ENCODE measurements at places on chromosomes 4 and X.

- DNase-seq = no peak
- H3K4me3 ChIP-seq = no peak overlapping the region
- H3K36me3 ChIP-seq = no peaks in the 10 kb centered on the region
Measured at GRCh38 chrX:155747520-155747919, 133.6 kb upstream of the VAMP7 start.

GRCh38 chr4:5168891-5169290 lies 117.6 kb downstream of the STK32B start:
- no peaks in the 10 kb centered on the region for H3K27me3 ChIP-seq
- H3K4me1 ChIP-seq = no peaks in the 10 kb centered on the region
- no peak overlapping the region for H3K4me3 ChIP-seq
- no peak overlapping the region for H3K27ac ChIP-seq

GRCh38 chrX:19673375-19674040 lies 158.2 kb upstream of the MAP3K15 start:
- H3K27ac ChIP-seq = peak overlapping the region; percentile 83
- H3K27me3 ChIP-seq = no peaks in the 10 kb centered on the region
- H3K4me1 ChIP-seq = peaks cover 50% of the 10 kb centered on the region
- peak; percentile 83 for DNase-seq

DNA sequence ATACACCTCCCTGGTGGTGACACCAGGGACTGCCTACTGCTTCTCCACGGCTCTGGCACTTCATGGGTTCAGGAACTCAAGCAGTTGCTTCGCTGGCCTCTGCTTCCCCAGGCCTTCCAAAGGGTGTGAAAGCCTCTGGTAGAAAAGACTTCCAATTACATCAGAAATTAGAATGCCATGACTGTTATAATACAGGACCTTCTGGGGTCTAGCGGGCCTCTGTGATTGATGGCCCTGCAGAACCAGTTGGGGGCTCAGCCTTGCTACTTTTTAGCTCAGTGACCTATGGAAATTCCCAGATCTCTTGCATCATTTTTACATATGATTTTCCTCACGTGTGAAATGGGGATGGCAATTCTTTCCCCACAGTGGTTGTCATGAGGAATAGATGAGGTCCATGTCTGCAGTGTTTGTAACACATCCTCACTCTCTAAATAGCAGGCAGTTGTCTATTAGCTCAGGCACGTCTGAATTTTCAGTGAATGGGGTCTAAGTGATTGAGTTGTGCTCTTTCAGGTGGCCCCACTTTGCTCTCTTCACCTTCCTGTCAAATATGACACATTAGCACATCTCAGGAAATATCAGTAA lies 198.3 kb downstream of the STIM2 start:
- no peaks in the 10 kb centered on the region for H3K27me3 ChIP-seq
- H3K4me3 ChIP-seq = no peak overlapping the region
- no peaks in the 10 kb centered on the region for H3K4me1 ChIP-seq
- H3K36me3 ChIP-seq = no peaks in the 10 kb centered on the region
- no peak for DNase-seq
- no peak overlapping the region for H3K27ac ChIP-seq

DNA sequence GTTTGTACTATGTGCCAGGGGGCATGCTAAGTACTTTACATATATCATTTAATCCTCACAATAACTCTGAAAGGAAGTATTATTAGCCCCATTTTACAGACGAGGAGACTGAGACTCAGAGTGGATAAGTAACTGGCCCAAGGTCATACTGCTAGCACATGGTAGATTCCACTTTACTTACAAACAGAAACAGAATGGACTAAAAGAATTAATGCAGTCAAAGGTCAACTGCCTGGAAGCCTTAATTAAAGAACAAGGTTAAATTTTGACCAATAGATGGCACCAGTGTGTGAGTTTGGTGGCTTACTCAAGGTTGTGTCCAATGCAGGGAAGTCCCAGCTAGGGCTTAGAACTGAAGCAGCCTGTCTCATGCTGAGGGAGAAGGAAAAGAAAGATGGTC lies 4.7 kb downstream of the RIPPLY1 start:
- H3K4me1 ChIP-seq = peaks cover 15% of the 10 kb centered on the region
- no peaks in the 10 kb centered on the region for H3K36me3 ChIP-seq

DNA sequence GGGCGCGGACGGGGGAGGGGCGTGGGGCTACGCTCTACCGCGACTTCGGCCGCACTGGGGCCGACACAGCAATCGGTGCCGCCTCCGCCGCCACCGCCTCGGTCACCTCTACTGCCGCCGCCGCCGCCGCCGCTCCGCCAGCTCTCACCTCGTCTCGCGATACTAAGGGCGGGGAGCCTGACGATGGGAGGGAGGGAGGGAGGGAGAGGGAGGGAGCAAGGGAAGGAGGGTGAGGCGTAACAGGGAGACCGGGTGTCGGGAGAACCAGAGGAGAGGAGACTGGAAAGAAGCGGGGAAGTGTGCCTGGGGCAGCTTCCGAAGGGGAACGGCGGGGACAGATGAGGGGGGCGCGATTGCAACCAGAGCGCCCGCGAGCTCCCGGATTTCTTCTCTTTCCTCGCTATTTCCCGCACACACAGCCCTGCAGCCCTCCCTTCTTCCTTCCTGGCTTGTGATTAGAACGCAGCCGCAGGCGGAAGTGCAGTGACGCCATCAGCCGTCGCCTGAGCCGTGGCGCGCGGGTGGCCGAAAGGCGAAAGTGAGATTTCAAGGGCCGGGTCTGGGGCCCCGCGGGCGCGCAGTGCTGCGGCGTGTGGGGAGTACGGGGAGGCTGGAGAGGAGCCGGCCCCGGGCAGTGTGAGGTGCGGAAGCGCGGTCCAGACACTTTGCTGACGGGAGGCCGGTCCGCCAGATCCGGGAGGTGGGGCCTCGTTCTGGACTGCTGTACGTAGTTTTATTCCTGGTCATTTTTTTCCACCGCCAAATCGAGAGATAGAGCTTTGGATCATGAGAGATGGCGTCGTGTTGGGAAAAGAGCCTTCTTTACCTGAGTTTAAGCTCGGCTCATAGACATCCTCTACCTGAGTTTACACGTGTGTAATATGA lies at the start of gene ANKRD17:
Gene ANKRD17 (minus strand): TSS at position 113 of the 885 bp plus-strand sequence. CDS start 130 bp downstream, outside the sequence.
- peak within 1 kb of the TSS; percentile 81 for H3K4me3 ChIP-seq
- peak; percentile 91 for DNase-seq
- H3K4me1 ChIP-seq = peaks cover 29% of the 10 kb centered on the region
- H3K36me3 ChIP-seq = peaks cover 30% of the 10 kb centered on the region

DNA sequence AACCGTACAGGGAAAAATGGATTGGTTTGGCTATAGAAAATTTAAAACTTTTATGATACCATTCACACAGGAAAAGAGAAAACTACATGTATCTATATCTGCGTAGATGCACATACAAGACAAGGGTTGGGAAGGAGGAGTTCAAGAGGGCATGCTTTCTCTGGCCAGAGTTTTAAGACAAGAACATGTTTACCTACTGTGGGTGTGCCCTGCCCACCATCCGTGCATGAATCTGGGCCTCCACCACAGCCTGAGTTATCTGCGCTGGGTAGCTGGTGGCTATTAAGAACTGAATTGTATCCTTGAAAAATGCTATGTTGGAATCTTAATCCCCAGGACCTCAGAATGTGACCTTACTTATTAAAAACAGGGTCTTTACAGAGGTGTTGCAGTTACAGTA lies 151.6 kb downstream of the AASDH start:
- no peaks in the 10 kb centered on the region for H3K4me1 ChIP-seq
- no peaks in the 10 kb centered on the region for H3K36me3 ChIP-seq
- DNase-seq = no peak
- no peaks in the 10 kb centered on the region for H3K27me3 ChIP-seq
- no peak overlapping the region for H3K4me3 ChIP-seq
- no peak overlapping the region for H3K27ac ChIP-seq

- peak overlapping the region; percentile 64 for H3K27ac ChIP-seq
- H3K27me3 ChIP-seq = no peaks in the 10 kb centered on the region
- no peak for DNase-seq
- H3K36me3 ChIP-seq = 0 out of 2 replicates have a peak, but pooled peaks cover 5% of the 10 kb centered on the region
Measured at GRCh38 chr4:48667148-48667547, 112.9 kb downstream of the FRYL start.

DNA sequence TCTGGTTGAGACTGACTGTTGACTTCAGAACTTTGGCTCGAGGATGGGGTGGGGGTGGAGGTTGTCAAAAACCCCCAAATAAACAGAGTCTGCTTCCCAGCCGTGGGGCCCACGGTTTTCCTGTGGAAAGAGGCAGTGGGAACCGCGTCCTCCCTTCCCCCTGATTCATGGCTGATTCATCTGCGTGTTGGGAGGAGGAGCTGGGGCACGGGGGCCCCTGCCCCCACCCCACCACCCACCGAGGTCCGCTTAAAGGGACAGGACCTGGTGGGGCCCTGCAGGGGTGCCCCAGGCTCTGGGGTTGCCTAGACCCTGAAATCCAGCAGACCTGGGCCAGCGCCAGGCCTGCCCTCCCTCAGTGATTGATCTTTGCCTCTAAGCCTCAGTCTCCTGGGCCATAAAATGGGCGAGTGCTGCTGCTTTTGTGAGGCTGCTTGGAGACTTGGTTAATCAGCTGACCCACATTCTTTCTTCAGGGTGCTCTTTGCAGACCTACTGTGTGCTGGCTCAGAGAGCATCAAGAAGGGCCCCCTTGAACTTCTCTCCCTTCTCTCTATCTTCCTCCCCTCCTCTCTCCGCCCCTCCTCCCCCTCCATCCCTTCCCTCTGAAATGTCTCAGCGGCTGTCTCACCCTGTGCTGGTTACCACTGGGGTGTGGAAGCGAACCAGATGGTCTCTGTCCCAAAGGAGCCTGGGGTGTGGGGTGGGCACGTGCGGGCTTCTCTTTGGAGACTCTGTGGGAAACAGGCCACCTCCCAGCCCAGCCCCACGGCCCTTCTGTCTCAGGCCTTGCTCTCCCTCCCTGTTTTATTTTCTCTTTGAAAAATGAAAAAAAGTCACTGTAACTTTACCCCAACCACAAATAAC lies 9.1 kb downstream of the HTRA3 start:
- no peaks in the 10 kb centered on the region for H3K36me3 ChIP-seq
- no peaks in the 10 kb centered on the region for H3K4me1 ChIP-seq

DNA sequence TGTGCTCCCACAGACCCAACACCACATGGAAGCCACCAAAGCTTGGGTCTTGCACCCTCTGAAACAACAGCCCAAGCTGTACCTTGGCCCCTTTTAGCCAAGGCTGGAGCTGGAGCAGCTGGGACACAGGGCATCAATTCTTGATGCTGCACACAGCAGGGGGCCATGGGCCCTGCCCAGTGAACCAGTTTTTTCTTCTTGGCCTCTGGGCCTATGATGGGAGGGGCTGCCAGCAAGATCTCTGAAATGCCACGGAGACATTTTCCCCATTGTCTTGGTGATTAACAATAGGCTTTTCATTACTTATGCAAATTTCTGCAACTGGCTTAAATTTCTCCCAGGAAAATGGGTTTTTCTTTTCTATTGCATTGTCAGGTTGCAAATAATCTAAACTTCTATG lies 49.0 kb downstream of the SPANXA2 start:
- no peak overlapping the region for H3K4me3 ChIP-seq
- no peak overlapping the region for H3K27ac ChIP-seq
- H3K36me3 ChIP-seq = no peaks in the 10 kb centered on the region

- H3K27me3 ChIP-seq = no peaks in the 10 kb centered on the region
- DNase-seq = no peak
- no peaks in the 10 kb centered on the region for H3K36me3 ChIP-seq
- no peaks in the 10 kb centered on the region for H3K4me1 ChIP-seq
Measured at GRCh38 chr4:63085091-63085490, 1324.2 kb downstream of the TECRL start.

GRCh38 chrX:154804957-154805695 lies at the start of gene MPP1:
Gene MPP1, minus strand, starts transcription at chrX:154805485. Its CDS starts 112 bp downstream, at chrX:154805373.
- no peaks in the 10 kb centered on the region for H3K27me3 ChIP-seq
- no peak within 1 kb of the TSS for H3K27ac ChIP-seq
- peak; percentile 50 for DNase-seq
- H3K36me3 ChIP-seq = no peaks in the 10 kb centered on the region

DNA sequence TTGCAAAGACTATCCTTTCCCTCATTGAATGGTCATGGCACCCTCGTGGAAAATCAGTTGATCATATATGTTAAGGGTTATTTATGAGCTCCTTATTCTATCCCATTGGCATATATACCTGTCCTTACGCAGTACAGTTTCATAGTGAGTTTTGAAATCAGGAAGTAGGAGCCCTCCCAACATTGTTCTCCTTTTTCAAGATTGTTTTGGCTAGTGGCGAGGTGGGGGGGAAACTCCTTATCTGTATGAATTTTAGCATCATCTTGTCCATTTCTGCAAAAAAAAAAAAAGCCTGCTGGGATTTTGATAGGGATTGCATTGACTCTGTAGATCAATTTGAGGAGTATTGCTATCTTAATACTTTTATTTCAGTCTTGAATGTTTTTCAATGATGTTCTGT lies 2.5 kb upstream of the USP9X start:
- H3K4me3 ChIP-seq = no peak overlapping the region
- H3K36me3 ChIP-seq = 0 out of 2 replicates have a peak, but pooled peaks cover 4% of the 10 kb centered on the region
- no peak overlapping the region for H3K27ac ChIP-seq
- DNase-seq = no peak
- no peaks in the 10 kb centered on the region for H3K27me3 ChIP-seq

GRCh38 chr4:92235731-92236130 lies 68.0 kb upstream of the GRID2 start:
- H3K27ac ChIP-seq = peak overlapping the region; percentile 96
- no peaks in the 10 kb centered on the region for H3K27me3 ChIP-seq
- no peak overlapping the region for H3K4me3 ChIP-seq
- peaks cover 57% of the 10 kb centered on the region for H3K4me1 ChIP-seq

DNA sequence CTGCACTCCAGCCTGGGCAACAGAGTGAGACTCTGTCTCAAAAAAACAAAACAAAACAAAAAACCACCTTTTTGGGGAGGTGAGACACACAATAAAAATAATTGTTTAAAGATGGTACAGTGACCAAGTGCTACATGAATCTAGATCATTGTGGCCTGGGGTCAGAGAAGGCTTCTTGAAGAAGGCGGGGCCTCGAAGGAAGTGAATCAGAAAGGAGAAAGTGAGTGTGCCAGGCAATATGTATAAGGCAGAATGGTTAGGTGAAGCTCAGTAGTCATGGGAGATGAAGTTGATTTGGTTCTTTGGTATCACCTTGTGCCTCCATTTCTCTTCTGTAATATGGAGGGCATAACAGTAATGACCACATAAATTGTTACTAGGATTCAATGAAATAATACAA lies 58.9 kb downstream of the DOCK11 start:
- H3K27ac ChIP-seq = no peak overlapping the region
- no peaks in the 10 kb centered on the region for H3K36me3 ChIP-seq
- no peaks in the 10 kb centered on the region for H3K27me3 ChIP-seq

DNA sequence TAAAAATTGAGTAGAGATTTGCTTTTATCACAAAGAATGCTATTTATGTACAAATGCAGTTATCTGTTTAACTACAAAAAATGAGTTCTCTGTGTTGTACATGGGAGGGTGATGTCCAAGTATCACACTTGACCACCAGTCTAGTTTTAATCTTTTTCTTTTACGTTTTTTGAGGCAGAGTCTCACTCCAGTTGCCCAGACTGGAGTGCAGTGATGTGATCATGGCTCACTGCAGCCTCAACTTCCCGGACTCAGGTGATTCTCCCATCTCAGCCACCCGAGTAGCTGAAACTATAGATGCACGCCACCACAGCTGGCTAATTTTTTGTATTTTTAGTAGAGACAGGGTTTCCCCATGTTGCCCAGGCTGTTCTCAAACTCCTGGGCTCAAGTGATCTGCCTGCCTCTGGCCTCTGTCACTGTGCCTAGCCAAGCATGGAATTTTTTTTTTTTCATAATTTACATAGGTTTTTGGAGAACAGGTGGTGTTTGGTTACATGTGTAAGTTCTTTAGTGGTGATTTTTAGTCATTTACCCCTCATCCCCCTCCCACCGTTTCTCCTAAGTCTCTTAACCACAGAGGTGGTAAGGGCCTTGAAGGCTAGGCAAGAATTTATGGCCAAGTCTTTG lies 47.9 kb upstream of the RPA4 start:
- H3K4me3 ChIP-seq = no peak overlapping the region
- DNase-seq = no peak
- H3K4me1 ChIP-seq = peaks cover 2% of the 10 kb centered on the region
- no peak overlapping the region for H3K27ac ChIP-seq
